ENCODE measurements at places on chromosomes 2 and 18. TPM values are rescaled to one million over a fixed set of nuclear protein-coding genes. Genes with fewer than 3 reads are reported as not detected.

DRC1 gene
- 6.8 TPM for total RNA-seq

LCT gene
- total RNA-seq, result not detected

- H3K4me1 ChIP-seq, result no peaks in the 10 kb centered on the region
- H3K27ac ChIP-seq, result no peak overlapping the region
- no peaks in the 10 kb centered on the region for H3K27me3 ChIP-seq
- H3K4me3 ChIP-seq, result no peak overlapping the region
- no peaks in the 10 kb centered on the region for H3K36me3 ChIP-seq
- no peak for DNase-seq
Observed at GRCh38 chr2:236790963-236791362, 221.3 kb downstream of the ACKR3 start.

GRCh38 chr2:233210281-233210680, 41.2 kb upstream of the ATG16L1 start:
- no peaks in the 10 kb centered on the region for H3K27me3 ChIP-seq
- peaks cover 13% of the 10 kb centered on the region for H3K36me3 ChIP-seq
- no peak overlapping the region for H3K4me3 ChIP-seq
- peaks cover 15% of the 10 kb centered on the region for H3K4me1 ChIP-seq
- H3K27ac ChIP-seq, result no peak overlapping the region
- DNase-seq, result no peak

DNA sequence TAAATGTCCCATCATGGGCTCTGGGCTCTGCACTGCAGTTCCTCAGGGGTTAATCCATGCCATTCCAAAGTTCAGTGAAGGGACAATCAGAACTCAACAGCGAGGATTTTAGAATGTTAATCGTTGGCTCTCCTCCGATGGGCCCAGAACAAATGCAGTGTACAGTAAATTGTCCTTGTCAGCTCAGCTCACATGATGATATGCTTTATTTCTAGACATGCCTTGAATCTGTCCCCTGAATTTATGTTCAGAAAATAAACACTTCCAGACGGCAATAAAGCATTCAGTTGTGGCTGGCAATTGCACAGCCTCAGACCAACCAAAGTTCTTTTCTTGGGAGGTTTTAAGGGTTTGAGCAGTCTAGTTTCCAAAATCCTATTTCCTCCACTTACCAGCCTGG, 981.2 kb downstream of the BCL11A start:
- H3K36me3 ChIP-seq, result no peaks in the 10 kb centered on the region
- no peaks in the 10 kb centered on the region for H3K4me1 ChIP-seq
- DNase-seq, result no peak
- H3K4me3 ChIP-seq, result no peak overlapping the region
- H3K27me3 ChIP-seq, result no peaks in the 10 kb centered on the region

DNA sequence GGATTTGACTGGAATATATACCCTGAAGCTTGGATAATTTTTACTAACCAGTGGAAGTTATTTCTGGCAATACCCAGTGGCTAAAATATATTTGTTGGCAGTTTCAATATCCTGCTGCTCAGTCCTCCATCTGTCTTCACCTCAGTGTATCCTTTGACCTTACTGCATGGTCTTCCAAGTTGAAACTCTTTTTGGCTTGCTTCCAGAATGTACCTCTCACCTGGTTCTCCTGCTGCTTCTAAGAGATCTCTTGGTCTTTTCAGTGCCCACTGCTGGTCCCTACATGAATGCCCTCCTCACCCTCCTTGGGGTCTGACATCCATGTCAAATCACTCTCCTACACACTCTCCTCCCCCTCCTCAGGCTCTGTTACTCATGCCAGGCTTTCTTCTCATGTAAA, 4.8 kb upstream of the KDM3A start:
- no peak overlapping the region for H3K27ac ChIP-seq
- no peak for DNase-seq
- H3K4me3 ChIP-seq, result no peak overlapping the region
- no peaks in the 10 kb centered on the region for H3K36me3 ChIP-seq
- H3K4me1 ChIP-seq, result peaks cover 3% of the 10 kb centered on the region
- no peaks in the 10 kb centered on the region for H3K27me3 ChIP-seq

DNA sequence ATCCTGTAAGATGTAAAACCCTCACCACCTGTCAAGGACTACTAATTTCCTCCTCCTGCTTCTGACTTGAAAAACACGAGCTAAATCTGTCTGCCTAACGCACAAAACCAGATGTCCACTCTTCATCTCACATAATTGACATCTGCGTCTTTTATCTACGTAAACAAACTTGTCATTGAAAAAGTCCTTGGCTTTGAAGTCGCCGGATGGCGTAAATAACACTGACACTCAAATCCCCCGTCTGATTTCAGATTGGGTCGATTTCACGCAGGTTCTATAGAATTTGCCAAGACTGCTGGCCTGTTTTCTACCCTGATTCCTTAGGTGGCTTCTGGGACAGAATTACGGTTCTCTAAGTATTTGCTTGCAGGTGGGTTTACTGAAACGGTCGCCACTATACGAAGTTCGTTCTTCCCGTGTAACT, 539 bp upstream of the MOB4 start:
- peaks cover 3% of the 10 kb centered on the region for H3K36me3 ChIP-seq
- no peaks in the 10 kb centered on the region for H3K27me3 ChIP-seq
- peak overlapping the region; percentile 93 for H3K4me3 ChIP-seq
- peaks cover 30% of the 10 kb centered on the region for H3K4me1 ChIP-seq

GRCh38 chr2:55156326-55156725, 75.8 kb downstream of the CLHC1 start:
- DNase-seq, result no peak
- no peaks in the 10 kb centered on the region for H3K27me3 ChIP-seq
- peaks cover 100% of the 10 kb centered on the region for H3K4me1 ChIP-seq

DNA sequence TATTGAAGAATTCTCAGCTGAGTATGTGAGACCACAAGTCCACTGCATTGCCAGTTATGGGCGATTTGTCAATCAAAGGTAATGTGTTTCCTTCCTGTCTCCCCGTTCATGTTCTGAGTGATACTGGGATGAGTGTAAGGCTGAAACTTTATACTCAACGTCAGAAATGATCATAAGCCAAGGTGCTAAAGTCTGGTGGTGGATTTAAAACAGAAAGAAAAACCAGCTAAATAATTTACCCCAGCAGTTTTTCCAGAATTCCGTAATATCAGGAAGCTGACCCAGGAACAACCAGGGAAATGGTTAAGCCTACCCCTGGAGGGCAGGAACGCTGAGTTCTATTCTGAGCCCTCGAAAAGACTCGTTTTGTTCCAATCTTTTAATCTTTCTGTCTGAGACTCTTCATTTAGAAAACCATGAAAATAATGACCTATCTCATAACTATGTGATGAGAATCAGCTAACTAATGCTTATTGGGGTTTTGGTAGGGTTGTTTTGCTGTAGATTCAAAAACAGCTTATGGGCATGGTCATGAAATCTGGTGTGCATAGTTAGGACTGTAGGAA, 149.6 kb downstream of the LAMA3 start:
- DNase-seq, result no peak
- H3K4me3 ChIP-seq, result no peak overlapping the region
- no peak overlapping the region for H3K27ac ChIP-seq
- H3K27me3 ChIP-seq, result no peaks in the 10 kb centered on the region
- peaks cover 10% of the 10 kb centered on the region for H3K4me1 ChIP-seq
